ENCODE measurements at places on chromosomes 1 and 21.

- no peak for DNase-seq
Measured at GRCh38 chr1:36253161-36253862, 29.1 kb downstream of the THRAP3 start.

DNA sequence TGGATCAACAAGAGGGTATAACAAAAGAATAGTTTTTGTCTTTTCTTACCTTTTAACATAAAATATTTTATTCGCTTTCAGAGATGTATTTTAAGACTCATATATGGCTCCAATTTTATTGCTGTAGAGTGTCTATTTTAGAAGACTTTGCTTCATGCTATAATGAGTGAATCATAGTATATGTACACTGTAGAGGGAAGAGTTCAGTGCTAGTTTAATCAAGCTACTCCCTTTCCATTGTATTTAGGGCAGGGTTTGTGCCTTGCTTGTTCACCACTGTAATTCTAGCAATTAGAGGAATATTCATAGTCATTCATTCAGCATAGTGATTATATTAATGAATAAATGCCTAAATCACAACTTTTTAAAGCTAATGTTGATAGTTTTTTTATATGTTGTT lies 78.8 kb downstream of the CEP350 start:
- no peak for DNase-seq

DNA sequence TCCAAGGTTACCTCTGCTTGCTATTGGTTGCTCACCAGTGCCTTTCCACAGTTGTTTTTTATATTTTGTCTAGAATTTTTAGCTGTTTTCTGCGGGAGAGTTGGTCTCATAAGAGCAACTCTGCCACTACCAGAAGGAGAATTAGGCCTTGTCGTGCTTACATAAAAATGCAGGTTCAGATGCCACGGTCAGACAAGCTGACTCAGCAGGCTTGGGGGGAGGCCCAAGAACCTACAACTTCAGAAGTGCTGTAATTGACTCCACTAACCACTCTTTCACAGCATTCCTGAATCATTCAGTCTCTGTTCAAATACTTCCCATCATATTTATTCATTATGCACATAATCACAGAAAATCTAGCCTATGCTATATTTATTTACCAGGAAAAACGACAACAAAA lies 23.1 kb upstream of the YRDC start:
- DNase-seq: no peak

DNA sequence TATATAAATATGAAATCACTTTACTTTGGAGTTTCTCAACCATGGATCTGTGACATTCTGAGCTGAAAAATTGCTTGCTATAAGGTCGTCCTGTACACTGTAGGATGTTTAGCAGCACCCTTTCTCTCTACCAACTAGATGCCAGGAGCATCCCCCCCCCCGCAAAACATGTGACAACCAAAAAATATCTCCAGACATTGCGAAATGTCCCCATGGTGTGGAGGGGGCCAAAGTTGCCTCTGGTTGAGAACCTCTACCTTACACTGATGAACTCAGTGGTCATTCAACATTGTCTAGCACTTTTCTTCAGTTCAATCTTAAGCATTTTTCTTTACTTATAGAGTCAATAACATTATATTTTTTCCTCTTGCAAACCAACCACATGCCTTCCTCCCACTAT lies 9.2 kb downstream of the FASLG start:
- DNase-seq: no peak

GRCh38 chr1:182206626-182207239 lies 145.2 kb upstream of the ZNF648 start:
- no peak for DNase-seq

- DNase-seq: no peak
Measured at GRCh38 chr1:223711173-223711572, 1.2 kb upstream of the CAPN2 start.

- no peak for DNase-seq
Measured at GRCh38 chr1:116605315-116605714, 34.5 kb upstream of the CD58 start.

GRCh38 chr1:226862890-226863289 lies 7.5 kb upstream of the PSEN2 start:
- no peak for DNase-seq

- DNase-seq: no peak
Measured at GRCh38 chr1:47533793-47534328, 96.0 kb downstream of the FOXD2 start.

- DNase-seq: no peak
Measured at GRCh38 chr1:20220036-20220435, 33.7 kb upstream of the PLA2G2C start.
